NCI-H2227 treated with DMSO at 0.1 percent for 48 hours (cell line): ENCODE measurements at places on chromosomes 5 and 9.

- DNase-seq = no peak
These were observed 285.3 kb downstream of the NR3C1 start for GRCh38 chr5:143118222-143118621.

DNA sequence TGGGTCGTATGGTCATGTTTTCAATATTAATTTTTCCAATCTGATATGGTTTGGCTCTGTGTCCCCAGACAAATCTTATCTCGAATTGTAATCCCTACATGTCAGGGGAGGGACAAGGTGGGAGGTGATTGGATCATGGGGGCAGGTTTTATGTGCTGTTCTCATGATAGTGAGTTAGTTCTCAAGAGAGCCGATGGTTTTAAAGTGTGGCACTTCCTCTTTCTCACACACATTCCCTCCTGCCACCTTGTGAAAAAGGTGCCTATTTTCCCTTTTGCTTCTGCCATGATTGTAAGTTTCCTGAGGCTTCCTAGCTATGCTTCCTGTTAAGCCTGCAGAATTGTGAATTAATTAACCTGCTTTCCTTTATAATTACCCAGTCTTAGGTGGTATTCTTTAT is 309.1 kb upstream of the GRIN3A start:
- DNase-seq = no peak

- DNase-seq = no peak
These were observed 679.8 kb downstream of the CETN3 start for GRCh38 chr5:89729623-89730301.

GRCh38 chr9:78089111-78089510 is 57.5 kb upstream of the GNAQ start:
- no peak for DNase-seq

DNA sequence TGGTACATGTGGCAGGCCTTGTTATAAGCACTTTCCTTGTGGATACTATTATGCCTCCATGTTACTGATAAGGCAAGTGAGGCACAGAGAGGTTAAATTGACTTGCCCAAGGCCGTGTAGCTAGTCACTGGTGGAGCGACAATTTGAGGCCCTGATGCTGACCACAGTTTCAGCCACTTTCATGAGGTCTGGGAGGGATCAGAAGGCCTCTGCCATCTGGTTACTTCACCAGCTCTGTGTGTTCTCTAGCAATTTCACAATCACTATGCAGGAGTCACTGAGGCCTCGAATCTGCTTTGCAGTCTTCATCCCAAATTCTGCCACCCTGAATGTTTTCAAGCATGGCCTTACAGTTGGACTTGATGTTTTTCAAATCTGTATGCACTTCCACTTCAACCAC is 9.1 kb downstream of the LRRC70 start:
- no peak for DNase-seq
